ENCODE measurements at places on chromosomes 7 and 10.

DNA sequence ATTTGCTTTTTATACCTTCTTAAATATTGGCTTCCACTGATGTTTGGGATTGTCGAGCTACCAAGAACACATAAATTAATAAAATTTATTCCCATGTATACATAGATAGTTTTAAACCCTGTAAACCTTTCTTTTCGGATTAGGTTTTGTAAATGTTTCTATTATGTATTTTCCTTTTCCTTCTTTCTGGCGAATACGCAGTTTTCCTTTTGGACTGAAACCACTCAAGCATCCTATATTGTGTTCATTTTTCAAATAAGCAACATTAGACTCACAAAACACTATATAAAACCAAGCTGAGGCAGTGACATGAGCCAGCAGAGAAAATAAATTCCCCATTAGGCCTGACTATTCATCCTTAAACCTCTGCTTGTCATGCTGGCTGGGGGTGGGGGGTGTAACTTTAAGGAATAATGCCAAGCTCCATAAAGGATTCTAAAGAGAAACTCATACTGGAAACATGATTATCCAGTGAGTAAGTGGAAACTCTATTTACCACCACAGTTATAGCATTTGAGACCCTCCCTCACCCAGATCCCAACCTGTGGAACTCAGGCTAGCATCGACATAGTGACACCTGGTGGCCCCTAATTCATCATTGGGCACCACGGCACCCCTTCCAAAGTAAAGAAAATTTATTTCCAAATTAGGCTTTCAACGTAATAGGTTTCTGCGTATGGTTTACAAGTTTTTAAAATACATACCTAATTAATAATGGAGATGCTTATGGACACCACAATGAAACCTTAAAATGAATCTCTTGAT, 86.5 kb upstream of the CELF2 start:
- DNase-seq, result no peak

- no peak for DNase-seq
Observed at GRCh38 chr10:76251841-76252671, 820.6 kb downstream of the LRMDA start.

DNA sequence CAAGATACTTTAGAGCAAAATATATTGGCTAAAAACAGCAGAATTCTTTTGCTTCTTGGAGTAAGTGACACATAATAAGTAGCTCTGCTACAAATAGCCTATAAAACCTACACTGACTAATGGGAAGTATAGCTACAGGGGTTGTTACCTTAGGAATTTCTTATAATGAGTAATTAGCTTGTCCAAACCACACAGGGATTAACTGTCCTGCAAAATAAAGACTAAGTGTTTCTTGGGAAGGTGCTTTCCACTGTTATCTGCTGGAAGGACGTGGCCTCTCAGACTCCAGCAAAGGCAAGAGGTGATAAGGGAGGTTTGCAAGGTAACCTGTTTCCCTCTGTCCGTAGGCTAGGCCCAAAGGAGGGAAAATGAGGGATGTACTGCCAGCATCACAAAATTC, 302.4 kb downstream of the DOCK4 start:
- no peak for DNase-seq

GRCh38 chr10:88017781-88018180, 154.4 kb downstream of the PTEN start:
- no peak for DNase-seq

- DNase-seq, result no peak
Observed at GRCh38 chr10:86169066-86169465, 197.5 kb downstream of the GRID1 start.

DNA sequence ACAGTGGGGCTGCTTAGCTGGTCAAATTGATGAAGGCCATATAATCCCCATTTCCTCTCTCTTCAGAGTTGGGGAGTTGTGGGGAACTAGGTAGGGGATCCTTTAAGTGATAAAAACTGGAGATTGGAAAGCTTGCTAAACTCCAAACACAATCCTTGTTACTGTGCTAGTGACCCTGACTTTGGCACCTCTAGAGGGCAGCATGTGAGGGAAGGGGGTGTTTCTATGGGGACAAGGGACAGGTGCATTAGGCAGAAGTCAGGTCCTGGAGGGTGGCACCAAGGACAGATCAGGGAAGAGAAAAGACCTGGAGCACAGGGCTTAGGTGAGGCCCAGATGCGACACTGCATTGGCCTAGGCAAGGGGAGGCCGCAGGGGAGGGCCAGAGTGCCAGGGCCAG, 66.9 kb downstream of the CDHR3 start:
- DNase-seq, result no peak

DNA sequence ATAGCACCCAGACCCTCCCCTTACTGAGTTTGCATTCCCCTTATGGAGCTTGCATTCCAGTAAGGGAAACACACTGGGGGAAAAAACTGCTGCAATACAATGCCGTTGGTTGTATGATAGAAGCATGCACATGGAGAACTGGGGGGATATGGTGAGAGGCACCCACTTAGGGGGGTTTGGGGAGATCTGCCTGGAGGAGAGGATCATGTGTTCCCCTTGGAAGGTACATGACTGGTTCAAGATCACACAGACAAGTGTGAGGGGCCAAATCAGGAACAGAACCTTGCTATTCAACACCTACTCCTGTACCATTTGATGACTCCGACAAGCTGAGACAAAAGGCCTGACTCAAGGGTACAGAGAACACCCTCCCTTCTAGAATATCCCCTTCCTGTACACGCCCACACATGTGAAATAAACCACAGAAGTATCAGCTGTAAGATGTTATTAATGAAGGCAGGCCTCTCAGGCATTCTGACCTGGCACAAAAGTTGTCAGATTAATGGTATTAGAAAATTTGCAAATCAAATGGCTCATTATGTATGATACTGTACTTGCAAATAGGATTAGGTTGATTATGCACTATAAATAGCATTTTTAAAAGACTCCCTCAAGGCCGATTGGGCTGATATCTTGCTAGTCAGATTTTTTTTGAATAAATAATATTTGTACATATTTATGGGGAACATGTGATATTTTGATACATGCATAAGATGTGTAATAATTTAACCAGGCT, 122.2 kb downstream of the NPY start:
- no peak for DNase-seq

GRCh38 chr7:134622303-134622995, 24.2 kb upstream of the BPGM start:
- no peak for DNase-seq

DNA sequence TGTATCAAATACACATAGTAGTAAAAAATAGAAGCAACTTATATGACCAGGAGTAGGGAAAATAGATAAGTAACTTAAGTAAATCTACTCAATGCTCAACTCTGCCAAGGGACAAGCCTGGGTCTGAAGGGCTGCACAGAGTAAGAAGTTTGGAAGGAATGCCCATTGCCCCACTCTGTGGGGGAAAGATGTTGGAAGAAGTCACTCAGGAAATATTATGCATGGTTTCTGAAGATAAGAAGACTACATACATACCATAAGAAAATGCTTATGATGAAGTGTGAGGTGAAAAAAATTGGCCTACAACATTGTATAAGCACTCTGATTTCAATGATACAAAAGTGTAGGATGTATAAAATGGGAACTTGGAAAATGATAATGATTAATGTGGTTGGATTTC, 54.0 kb downstream of the LAMB4 start:
- DNase-seq, result no peak

DNA sequence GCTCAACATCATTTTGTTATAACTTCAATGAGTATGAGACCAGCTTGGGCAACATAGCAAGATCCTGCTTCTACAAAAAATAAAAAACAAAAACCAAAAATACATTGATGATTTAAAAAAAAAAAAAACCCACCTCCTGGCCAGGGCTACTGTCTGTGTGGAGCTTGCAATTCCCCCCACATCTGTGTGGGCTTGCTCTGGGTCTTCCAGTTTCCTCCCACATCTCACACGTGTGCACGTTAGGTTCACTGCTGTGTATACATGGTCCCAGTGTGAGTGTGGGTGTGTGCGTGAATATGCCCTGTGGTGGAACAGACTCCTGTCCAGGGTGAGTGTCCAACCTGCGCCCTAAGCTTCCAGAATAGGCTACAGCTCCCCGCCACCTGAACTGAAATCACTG, 41.6 kb downstream of the ATE1 start:
- DNase-seq, result no peak

DNA sequence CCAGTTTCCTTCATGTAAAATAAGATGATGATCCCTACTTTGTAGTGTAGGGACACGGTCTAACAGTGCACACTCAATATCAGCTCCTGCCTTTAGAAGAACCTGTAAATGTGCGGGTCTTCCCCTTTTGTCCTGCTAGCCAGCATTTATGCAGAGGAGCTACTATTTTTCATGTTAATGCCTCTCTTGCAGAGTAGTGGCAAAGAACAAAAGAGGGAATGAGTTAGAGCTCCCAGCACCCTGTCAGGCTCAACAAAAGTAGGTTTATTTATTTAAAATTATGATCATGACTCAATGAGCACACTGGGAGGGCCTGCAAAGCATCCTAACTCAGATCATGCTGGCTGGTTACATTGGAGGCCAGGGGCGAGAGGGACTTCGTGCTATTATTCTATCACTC, 414.5 kb upstream of the COBL start:
- no peak for DNase-seq

DNA sequence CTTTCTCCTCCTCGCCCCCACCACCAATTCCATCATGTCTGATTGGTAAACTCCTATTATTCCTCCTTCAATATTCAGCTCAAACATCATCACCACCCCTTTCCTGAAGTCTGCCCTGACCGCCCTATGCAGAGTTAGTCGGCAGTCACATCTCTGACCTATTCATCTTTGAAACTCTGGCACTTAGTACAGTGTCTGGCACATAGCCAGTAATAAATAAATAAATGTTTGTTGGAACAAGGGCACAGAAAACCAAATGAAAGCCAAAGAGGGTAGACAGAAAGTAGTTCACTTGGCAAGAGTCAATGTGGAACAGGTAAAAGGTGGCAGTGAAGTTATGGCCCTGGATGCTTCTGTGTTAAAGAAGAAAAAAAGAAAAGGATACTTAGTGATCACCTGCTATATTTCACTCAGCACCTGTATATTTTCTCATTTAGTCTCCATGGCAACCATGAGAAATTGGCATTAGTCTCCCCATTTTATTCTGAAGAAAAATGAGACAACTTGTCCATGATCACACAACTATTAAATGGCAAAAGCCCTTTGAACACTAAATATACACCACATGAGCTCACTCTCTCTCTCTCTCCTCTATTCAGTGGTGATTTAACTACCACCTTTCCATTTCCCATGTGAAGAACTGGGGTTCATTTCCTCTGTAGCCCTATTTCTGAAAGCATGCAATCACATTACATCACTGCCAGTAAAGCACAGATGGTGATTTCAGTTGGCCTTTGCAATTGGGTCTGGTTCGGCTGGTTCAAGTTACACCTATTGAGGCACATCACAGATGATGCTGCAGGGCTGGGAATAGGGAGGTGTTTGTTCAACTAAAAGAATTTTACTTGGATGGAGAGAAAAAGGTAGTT, 25.3 kb downstream of the CHCHD3 start:
- no peak for DNase-seq

DNA sequence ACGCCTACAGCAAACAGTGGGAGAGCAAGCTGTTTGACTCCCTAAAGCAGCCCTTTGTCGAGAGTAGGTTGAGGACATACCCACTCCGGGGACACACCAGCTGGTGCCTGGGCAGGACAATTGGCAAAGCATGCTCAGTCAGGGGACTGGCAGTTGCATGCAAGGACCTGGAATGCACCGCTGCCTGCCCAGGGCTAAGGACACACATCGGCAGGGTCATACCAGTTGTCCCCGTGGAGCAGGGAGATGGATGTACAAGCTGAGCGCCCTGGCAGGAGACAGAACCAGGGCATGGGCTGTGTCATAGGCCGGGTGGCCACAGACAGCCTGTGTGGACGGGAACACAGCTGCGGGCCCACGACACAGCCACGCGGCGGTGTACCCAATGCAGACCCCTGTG, 18.3 kb upstream of the ELN start:
- DNase-seq, result no peak

DNA sequence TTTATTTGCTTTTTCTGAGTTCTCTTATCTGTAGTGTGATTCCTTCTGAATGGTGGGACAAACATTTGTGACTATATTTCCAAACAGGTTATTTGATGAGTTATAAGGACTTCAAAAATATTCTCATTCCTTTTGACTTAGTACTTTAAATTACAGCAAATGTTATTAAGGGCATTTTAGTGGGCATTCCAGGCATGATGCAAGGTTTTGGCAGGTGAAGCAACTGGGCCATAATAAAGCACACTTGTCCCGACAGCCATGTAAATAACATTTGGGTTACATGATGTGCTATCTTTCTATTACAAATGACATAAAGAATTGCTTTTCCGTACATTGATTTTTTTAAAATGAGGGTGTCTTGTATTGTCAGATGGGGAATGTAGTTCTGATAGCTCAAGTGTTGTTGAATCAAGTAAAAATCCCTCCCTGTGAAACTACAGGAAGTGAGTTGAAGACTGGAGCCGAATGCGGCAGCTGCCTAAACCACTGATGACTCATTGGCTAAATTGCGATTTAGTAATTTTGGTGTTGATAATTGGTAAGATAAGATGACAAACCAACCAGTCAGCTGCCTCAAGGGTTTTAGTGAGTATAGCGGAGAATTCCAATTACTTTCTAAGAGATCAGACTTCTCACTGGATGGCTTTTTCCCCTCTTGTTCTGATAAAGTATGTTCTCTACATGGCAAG, 231.3 kb upstream of the NPY start:
- no peak for DNase-seq

GRCh38 chr10:112622786-112623185, 175.8 kb downstream of the VTI1A start:
- DNase-seq, result no peak

DNA sequence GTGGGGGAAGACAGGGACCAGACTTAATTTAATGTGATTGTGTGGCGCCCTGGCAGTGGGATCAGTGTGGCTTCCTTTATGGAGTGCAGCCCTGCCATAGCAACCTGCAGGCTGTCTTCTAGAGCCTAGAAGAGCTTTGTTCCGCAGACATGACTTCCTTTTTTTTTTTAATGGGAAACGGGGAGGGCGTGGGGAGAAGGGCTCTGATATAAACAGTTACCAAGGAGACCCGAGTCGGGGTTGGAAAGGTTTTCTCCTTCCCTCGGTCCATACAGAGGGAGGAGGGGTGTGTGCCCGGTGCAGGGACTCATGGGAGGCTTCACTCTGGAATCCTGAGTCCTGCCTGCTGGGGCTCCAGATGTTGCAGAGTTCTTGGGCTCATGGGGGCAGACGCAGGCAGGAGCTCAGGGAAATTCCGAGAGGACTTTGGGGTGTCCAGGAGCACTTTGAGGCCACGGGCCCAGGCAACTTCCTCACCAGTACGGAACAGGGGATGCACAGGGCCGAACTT, 26.9 kb downstream of the TMEM120A start:
- no peak for DNase-seq
